Amniotic epithelial cell (primary cell): ENCODE measurements at places on chromosomes 4 and X.

DNA sequence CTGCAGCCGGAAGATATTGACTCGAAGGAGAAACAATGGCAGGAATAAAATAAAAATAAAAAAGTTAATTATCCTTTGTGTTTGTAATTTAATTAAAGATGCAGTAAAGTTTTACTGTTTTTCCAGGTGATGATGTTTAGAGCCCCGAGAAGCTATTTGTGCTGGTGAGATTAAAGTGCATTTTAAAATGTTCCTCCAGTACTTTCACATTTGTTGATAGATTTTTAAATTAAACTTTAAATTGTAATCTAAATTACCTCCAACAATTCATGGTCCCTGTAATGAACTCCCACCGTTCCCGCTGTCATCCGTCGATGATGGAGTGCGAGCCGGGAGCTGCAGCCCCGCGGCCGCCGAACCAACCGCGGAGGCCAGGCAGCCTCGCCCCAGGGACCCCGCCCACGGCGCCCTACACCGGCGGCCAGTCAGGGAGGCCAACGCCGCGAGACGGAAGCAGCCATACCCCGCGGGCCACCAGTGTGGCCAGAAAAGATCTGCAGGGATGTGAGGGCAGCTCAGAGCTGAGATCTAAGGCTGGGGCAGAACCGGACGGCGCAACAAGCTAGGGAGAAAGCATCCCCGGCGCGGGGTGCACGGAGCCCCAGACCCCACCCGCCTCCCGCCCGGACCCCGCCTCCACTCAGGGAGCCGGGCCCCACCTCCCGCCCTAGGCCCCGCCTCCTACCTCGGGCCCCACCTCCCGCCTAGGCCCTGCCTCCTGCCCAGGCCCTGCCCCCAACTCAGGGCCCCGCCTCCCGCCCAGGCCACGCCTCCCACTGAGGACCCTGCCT lies 104.0 kb downstream of the FAM53A start:
- peak; percentile 90 for DNase-seq

DNA sequence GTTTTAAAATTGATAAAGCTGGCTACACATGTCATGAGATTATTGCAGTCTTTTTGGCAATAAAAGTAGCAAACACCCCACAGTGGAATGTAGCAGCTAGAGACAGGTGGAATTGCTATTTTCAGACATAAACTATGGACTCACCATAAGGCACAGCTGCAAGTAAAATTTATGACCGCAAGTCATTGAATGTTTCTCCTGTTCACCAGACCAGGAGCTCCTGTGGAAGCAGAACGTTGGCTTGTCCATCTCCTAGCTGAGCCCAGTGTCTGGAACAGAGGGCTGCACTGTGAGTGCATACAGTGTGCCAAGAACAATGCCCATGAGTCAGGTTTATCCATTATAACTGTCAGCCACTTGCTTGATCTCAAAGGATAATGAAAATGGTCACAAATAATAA lies 538.2 kb downstream of the INPP4B start:
- DNase-seq: no peak

DNA sequence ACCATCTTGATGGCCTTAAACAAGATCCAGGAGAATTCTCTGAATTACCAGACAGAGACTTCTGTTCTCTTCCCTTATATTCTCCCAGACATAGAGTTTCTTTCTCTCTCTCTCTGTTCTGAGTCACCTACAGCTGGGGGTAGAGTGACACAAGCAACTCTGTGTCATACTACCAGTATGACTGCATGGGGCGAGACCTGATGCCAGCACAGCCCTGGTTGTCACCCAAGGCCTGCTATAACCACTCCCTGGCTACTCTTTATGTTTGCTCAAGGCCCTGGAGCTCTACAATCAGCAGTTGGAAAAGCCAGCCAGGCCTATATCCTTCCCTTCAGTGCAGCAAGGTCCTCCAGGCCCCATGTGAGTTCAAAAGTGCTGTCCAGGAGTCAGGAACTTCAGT lies 114.2 kb upstream of the TENT5D start:
- DNase-seq: no peak

- DNase-seq: no peak
Observed at GRCh38 chr4:165248102-165248501, 40.7 kb downstream of the KLHL2 start.

GRCh38 chr4:147078875-147079658 lies 133.4 kb upstream of the TTC29 start:
- DNase-seq: no peak
